Stimulated activated CD8-positive, alpha-beta memory T cell treated with anti-CD3 and anti-CD28 coated beads, Interleukin-7, amount 100 ng/mL, for 24 hours (primary cell): ENCODE measurements at places on chromosomes 2 and 18.
A peak's percentile ranks its signal among the peaks of the same experiment; 100 is the strongest.

GRCh38 chr18:58544179-58544578, 84.7 kb downstream of the ALPK2 start:
- DNase-seq: no peak

GRCh38 chr2:66651295-66651694, 216.4 kb downstream of the MEIS1 start:
- DNase-seq: no peak

GRCh38 chr2:42371611-42372473, 10.8 kb upstream of the COX7A2L start:
- no peak for DNase-seq

- no peak for DNase-seq
These were observed 42.7 kb downstream of the SH3RF3 start for GRCh38 chr2:109171444-109172334.

- DNase-seq: no peak
These were observed 681 bp upstream of the ROCK2 start for GRCh38 chr2:11344956-11345677.

GRCh38 chr2:24820175-24820513, 26.9 kb downstream of the CENPO start:
- DNase-seq: no peak

DNA sequence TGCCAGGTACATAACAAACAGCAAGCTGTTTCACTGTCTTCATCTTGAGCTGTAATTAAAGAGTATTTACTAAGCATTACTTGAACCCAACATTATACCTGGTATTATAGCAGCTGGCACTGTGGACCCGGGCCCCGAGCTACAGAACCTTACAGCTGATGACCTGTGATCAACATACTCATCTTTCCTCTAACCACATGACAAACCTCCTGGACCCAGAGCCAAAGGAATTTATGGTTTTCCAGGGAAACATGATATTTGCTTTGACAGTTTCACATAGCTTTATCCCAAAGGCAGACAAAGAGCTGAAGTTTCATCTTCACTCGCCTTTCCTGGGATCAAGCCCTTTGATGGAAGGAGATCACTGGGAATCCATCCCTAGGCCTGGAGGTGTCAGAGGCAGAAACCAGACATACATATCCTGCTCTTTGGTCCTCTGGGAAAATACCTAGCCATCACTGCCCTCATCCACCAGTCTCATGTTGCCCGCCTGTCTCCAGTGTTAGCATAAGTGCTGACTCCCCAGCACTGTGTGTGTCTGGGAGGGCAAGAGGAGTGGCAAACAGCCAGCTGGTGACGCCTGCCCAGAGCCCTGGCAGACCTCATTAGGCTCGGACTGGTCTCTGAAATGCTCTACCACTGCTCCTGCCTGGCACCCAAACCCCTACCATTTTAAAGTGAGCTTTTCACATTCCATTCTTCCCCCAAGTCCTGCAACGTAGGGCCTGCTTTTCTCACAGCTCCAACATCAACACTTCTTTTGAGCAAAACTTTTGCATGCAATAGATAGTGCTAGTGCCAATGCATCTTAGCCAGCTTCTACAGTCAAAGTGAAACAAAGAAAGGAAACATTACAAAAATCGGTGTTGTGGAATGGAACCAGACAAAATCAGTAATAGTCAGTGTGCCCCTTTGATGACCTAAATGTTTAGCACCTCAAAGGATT, 138.8 kb upstream of the CTAGE1 start:
- DNase-seq: no peak

GRCh38 chr18:32823226-32823625, 50.4 kb upstream of the KLHL14 start:
- no peak for DNase-seq

- no peak for DNase-seq
These were observed 45.8 kb upstream of the PTPRM start for GRCh38 chr18:7521226-7521856.

- DNase-seq: no peak
These were observed 81.0 kb upstream of the EPAS1 start for GRCh38 chr2:46216213-46216612.

- DNase-seq: no peak
These were observed 132.6 kb downstream of the PKP4 start for GRCh38 chr2:158589303-158589702.

GRCh38 chr2:85453571-85453970, 35.1 kb downstream of the SH2D6 start:
- no peak for DNase-seq

DNA sequence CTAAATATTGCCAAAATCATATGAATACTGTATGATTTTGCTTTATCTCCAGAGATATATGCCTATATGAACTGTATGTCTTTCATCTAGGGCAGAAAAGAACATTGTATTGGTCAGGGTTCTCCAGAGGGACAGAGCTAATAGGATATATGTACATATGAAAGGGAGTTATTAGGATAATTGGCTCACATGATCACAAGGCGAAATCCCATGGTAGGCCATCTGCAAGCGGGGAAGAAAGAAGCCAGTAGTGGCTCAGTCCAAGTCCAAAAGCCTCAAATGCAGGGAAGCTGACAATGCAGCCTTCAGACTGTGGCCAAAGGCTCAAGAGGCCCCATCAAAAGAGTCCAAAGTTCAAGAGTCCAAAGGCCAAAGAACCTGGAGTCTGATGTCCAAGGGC, 209.9 kb downstream of the RNF144A start:
- DNase-seq: no peak

DNA sequence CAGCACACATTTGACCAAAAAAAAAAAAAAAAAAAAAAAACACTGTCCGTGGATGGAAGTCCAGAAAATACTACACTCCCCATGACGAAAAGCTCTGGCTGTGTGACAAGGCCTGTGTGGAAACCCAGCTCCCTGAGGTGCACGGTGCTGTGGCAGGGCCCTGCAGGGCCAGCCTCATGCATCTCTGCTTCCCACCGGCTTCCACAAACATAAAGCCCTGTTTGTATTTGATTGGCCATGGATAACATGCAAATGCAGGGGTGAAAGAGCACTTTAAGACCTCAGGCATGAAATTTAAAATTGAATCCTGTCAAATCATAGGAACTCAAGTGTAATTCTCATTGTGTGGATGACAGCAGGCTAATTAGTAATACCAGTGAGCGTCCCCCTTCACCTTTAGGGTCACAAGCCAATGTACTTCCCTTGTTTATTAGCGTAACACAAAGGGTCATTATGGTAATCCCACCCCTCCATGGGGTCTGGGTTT, 757.2 kb downstream of the GALR1 start:
- DNase-seq: no peak

DNA sequence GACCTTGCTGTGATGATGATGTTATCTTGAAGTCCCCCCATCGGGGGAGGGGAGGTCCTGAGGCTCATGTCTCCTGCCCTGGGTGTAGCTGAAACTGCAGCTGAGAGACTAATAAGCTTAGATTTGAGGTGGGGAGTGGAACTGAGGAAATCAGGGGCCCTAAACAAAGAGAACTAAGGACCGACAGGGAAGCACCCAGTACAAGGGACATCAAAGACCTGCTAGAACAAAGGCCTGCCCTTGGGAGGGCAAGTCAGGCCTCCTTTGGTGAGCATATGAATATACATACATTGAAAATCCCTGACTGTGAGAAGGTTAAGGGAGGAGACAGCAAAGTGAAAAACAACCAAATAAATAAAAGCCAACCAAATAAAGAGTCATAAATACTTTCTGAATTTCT, 1132.5 kb upstream of the CELF4 start:
- no peak for DNase-seq

DNA sequence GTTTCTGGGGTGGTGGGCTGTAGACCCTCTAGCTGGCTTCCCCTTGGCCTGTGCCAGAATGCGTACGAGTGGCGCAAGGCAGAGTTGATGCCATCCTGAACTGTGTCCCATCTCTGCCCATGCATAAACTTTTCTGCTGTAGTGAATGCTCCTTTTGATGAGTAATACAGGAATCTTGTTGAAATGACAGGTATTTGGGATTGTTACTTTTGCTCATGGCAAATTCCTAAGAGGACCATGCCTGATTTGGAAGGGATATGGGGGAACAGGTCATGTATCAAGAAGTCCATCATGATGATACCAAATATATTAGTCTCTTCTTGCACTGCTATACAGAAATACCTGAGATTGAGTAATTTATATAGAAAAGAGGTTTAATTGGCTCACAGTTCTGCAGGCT, 648.0 kb downstream of the SLC4A3 start:
- no peak for DNase-seq

- DNase-seq: no peak
These were observed 983.0 kb upstream of the SLC39A10 start for GRCh38 chr2:194674043-194674442.

DNA sequence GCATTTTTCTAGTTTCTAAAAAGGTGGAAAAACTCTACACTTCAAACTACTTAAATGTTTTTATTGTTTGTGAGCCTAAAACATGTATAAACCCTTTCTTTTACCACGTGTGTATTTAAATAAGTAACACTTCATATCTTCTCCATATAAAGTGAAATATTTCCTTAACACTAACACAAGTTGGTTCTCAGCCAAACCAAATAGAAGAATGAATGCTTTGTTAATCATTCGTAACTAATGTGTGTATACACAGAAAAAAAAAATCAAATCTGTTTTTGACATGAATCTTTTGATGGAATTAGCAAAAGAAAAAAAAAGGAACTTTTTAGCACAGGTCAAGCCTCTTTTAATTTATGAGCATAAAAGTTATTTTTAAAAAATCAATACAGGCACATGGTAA, 89.3 kb downstream of the EHBP1 start:
- DNase-seq: no peak

GRCh38 chr2:239354132-239354790, 46.6 kb downstream of the HDAC4 start:
- no peak for DNase-seq

GRCh38 chr18:8326763-8327394, 282.4 kb upstream of the RAB12 start:
- no peak for DNase-seq

- no peak for DNase-seq
These were observed 14.2 kb upstream of the OXER1 start for GRCh38 chr2:42777883-42778805.

DNA sequence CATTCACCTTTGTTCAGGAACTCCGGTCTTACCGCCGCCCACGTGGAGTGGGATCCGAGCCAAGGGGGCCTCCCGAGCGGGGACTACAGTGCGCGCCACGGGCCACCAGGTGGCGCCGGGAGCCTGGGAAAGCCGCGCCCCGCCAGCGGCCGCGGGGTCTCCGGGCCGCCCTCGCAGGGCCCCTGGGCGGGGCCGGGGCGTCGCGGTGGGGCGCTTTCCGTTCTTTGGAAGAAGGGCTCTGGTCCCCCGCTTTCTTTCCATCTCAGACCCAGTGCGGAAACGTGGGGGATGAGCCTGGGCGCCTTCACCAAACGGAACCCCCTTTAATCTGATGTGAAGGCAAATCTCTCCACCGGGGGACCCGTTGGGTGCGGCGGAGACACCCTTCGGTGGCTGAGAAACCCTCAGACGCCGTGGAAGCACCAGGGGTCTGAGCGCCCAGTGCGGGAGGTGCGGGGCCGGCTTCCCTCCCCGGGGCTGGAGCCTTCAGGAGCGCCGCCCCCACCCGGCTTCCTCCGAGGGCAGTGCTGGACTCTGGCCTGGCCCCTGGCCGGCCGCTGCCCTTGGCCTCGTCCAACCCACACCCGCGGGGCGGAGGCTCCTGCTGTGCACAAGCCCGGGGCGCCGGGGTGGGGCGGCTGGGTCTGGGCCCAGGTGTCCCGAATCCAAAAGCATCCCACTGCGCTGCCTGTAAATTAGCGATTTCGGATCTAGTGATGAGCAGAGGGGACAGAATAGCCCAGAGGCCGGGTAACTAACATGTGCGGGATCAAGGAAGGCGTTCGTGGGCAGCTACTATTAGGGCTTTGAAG, 44.6 kb downstream of the GORASP2 start:
- DNase-seq: peak; percentile 77

- no peak for DNase-seq
These were observed 7.9 kb downstream of the PAX3 start for GRCh38 chr2:222290736-222291484.

DNA sequence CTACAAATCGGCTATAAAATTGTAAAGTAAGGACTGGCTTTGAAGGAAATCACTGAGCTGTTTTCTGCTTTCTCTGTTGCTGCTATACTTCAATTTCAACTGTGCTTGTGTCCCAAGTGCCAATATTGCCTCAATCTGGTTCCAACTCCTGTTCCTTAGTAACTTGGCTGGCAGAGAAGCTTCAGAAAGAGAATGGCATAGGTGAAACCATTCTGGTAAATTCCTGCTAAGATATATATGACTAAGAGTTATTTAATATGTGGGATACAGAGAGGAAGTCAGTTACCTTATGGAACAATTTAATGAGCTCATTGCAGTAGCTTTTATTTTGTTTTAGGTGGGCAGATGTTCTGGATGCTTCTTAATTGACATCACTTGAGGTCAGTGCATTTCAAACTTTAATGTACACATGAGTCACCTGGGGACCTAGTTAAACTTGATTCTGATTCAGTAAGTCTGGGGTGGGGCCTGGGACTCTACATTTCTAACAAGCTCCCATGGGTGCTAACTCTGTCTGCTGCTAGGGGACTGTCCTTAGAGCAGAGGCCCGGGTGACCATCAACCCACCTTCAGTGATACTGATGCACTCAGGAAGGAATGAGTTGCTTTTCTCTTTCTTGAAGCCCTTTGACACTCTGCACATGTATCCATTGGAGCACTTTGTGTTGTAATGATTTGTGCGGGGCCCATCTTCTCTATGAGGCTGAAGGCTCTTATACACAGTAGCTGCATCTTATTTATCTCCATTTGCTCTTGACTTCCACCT, 47.6 kb downstream of the LIPG start:
- no peak for DNase-seq

DNA sequence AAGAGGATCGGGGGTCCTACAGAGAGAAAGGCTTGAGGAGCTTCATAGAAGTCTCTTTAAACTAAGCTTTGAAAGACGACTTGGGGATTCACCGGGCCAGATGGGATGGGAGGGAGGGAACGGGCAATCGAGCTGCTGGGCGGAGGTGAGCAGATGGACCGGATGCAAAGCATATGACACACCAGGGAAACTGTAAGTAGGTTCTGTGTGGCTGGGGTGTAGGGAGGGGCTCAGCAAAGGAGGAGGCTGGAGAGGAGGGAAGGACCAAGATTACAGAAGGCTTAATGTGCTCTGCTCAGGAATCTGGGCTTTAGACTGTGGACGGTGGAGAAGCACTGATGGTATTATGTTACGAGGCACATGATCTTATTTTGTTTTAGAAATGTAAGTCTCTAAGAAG, 131.5 kb downstream of the MAIP1 start:
- DNase-seq: no peak

DNA sequence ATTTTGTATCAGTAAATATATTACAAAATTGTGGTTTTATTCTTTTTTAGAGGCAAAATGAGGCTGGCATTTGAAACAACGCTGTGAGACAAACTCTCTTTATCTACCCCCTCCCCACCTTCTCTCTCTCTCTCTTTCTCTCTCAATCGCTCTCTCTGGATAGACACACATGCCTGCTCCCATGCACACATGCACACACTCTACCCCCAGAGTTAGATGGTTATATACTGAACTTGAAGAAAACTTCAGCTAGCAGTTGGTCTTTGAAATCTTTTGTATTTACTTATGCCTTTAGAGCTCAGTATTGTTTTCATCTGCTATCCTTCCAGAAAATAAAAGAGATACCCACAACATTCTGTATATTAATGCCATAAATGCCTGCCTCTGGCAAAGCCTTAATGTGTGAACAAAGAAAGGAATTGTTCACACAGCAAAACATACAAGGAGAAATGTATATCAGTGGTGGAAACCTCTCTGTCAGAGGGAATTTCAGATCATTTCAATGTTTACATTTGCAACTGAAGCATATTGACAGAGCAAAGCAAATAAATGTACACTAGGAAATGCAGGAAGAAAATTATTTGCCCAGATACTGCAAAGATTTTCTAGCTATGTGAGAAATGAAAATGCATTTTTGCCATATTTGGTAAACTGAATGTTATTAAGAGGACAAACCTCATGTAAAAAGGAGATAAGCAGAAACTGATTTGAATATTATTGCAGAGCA, 217.0 kb upstream of the UBE2E3 start:
- no peak for DNase-seq
